GM23338 (cell line): ENCODE measurements at places on chromosomes 13 and 19.

DNA sequence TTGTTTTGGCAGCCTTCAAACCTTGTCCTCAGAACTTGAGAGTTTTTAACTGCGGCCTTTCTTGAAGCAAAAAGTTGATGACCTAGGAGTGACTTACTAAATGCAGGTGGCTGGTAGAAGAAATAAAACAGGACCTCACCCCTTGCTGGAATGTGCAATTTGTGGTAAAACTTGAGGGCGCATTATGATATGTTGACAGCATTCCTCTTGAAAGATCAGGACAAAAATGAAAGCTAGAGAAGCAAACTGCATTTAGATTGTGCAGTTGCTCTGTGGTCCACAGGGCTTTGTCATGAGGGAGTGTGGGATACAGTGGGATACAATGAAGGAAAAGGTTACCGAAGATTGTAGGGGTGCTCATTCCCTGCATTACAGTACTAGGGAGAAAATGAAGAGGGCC lies 504.2 kb downstream of the GPC6 start:
- DNase-seq = no peak

DNA sequence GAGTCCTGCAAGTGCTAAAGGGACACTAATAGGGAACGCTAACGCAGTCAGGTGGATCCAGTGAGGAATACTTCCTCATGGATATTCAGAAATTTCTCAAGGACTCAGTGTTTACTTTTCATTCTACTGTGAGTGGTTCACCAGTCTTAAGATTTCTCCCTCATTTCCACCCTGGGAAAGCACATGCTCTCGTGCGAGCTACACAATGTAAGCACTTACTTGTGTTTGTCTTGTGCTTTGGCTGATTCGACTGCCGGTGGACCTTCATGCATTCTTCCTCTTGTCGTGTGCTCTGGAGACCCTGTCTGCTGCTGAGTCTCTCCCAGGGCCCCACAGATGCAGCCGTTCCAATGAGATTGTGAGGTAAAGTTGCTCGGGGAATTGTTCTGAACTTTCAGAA lies 180.1 kb downstream of the NUFIP1 start:
- no peak for DNase-seq

DNA sequence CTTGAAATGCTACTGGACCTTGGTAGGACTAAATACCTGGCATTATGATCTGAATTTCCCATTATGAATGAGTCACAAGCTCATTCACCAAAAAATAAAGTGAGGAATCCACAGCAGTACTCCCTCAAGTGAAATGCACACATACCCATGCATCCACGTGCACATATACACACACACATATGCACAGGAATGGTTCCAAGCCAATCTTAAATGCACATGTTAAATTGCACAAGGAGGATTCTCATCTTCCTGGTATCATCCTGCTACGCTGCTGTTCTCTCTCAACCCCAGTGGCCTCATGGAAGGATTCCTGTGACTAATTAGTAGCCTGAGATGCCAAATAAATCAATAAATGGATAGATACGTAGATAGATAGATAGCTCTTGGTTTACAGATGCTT lies 132.1 kb upstream of the KLF12 start:
- DNase-seq = no peak

DNA sequence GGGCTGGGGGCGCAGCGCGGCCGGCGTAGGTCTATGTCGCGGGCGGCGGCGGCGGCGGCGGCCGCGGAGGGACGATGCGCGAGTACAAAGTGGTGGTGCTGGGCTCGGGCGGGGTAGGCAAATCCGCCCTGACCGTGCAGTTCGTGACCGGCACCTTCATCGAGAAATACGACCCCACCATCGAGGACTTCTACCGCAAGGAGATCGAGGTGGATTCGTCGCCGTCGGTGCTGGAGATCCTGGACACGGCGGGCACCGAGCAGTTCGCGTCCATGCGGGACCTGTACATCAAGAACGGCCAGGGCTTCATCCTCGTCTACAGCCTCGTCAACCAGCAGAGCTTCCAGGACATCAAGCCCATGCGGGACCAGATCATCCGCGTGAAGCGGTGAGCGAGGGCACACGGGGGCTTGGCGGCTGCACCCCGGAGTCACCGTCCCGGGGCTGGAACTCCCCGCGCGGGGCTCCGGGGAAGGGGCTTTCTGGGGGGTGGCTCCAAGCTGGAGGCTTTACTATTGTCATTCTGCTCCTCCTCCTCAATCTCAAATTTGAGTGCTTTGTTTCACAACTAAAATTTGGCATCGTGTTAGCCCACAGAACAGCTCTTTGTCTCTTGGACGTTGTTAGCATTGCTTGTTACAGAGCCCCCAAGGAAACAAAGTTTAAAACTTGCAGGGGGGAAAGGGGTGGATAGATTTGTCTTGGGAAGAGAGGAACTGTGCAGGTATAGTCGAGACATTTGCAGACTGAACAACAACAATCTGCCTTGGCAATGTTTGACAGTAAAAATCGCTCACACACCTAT lies 630 bp downstream of the RAP2A start:
- peak; percentile 32 for DNase-seq

GRCh38 chr13:34037636-34038540 lies 219.9 kb downstream of the RFC3 start:
- peak; percentile 34 for DNase-seq

DNA sequence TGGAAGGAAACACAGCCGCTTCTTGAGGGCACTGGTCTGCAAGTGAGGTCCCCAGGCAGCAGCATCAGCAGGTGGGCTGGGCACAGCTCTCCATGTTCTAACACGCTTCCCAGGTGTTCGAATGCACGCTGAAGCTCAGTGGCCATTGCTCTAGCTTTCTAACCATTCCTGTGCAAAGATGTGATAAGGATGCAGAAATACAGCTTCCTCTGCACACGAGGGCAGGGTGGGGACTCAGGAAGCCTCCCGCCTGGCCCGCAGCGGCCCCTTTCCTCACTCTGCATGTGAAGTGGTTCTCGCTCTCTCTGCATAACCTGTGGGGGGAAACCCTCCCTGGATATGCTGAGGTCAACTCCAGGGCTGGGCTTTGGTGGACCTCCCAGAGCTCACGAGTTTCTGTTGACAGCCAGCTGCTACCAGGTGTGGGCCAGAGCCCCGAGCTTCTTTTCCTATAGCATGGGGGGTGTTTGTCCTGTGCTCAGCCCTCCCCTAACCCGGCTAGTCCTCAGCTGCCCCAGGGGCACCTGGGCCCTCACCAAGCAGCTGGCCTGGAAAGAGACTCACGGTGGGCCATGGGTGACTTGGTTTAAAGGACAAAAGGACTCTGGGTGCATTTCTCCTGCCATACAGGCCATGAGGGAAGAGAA lies 168.2 kb downstream of the TEX29 start:
- DNase-seq = no peak

- peak; percentile 82 for DNase-seq
Measured at GRCh38 chr13:20136781-20137703, 23.8 kb downstream of the GJA3 start.

DNA sequence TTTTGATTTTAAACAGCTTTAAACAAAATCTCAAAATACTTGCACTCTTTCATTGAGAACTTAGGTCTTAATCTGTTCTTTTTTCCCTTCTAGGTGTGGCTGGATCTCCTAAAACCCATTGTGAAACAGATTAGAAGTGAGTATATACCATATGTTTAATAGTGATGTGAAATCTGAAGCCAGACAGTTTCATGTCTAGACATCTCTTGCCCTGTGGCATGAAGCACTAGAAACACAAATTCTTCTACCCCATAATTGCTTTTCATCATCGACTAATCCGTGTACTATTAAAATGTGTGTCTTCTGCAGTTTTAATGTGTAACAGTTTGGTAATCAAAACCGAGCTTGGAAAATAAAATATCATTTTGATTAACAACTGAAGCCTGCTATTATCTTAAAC lies 188.2 kb upstream of the RNF113B start:
- no peak for DNase-seq

GRCh38 chr19:19224852-19225494 lies 13.2 kb downstream of the NCAN start:
- peak; percentile 96 for DNase-seq

DNA sequence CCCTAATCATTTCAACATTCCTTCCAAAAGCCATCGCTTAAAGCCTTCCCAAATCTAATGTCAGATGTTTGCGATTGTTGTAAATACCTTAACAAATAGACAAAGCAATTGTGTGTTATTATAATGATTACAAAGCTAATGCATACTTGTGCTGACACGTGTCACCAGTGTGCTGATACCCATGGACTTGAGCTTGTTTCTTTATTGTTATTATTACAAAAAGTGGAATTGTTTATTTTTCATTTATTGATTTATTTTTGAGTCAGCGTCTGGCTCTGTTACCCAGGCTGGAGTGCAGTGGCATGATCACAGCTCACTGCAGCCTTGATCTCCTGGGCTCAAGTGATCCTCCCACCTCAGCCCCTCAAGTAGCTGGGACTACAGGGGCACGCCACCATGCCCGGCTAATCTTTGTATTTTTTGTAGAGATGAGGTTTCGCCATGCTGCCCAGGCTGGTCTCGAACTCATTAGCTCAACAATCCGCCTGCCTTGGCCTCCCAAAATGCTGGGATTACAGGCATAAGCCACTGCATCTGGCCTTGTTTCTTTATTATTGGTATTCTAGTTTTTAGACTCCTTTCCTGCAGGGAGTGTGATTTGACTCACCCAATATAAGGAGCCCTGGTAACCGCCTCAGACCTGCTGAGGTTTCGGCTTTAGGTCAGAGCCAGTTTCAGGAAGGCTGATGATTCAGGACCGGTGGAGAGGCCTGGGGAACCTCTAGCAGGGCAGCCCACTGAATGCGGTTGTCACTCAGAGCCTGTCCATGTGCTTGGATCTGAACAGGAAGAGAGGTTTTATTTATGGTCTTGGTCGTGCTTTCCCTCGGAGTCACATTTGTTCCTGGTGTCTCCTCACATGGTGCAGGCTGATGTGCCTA lies 2.1 kb upstream of the FBXO17 start:
- DNase-seq = no peak

- peak; percentile 49 for DNase-seq
Measured at GRCh38 chr13:113292021-113292862, 4.8 kb upstream of the LAMP1 start.

DNA sequence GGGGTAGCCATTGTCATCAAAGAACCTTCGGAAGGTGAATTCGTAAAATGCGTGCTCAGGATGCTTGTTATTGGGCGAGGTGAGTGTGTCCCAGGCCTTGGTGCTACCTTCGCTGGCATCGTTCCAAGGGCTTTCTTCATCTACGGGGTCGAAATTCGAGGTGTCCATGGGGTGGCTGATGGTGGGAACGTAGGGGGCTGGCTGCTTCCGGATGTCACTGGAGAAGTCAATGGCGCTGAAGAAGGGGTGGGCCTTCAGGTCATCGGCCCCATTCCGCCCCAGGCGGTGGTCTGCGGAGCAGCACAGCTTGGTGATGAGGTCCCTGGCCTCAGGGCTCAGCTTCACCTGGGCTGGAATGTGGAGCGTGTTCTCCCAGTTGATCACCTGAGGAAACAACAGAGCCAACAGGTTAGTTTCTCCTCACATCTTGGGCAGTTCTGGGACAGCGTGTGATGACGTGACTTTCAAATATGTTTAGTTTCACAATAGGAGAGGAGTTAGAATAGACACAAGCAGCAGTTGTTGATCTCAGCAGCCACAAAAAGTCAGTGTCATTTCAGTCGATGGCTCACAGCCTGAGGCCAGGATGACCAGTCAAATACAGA lies 72.5 kb upstream of the XPO4 start:
- DNase-seq = no peak

GRCh38 chr13:29922281-29922821 lies 71.9 kb upstream of the UBL3 start:
- DNase-seq = no peak

GRCh38 chr19:10421240-10422045 lies 1.1 kb downstream of the PDE4A start:
- no peak for DNase-seq

GRCh38 chr13:75689686-75690085 lies 53.6 kb downstream of the LMO7 start:
- DNase-seq = no peak

DNA sequence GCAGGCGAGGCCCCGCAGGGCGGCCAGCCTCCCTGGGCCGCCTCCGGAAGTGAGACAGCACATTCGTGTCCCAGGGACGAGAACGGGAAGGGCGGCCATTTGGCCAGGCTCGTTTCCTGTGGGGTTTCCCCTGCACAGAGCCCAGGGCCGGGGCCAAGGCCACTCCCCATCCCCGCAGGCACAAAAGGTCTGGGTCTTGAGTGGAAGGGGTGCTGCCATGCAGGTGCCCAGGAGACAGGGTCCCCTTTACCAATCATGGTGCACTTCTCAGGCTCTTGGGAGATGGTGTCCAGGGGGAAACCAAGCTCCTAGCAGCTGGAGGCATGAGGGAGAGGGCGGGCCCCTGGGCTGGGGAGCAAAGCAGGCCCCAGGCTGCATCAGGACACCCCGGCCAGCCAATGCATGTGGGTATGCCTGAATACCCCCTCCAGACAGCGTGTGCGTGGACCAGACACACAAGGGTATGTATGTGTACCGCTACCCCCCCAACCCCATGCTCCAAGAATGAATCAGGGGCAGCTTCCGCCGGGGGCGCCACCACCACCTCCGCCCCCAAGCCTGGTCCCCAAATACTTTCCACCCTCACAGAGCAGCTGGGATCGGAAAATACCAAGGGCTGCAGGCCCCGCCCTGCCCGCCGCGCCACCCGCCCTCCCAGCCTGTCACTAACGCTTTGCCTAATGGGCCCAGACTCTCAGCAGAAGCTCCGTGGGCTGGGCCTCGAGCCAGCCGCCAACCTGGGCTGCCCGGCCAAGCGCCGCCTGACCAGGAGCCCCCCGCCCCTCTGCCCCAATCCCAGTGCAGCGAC lies 37.6 kb upstream of the NANOS3 start:
- DNase-seq = peak; percentile 78

DNA sequence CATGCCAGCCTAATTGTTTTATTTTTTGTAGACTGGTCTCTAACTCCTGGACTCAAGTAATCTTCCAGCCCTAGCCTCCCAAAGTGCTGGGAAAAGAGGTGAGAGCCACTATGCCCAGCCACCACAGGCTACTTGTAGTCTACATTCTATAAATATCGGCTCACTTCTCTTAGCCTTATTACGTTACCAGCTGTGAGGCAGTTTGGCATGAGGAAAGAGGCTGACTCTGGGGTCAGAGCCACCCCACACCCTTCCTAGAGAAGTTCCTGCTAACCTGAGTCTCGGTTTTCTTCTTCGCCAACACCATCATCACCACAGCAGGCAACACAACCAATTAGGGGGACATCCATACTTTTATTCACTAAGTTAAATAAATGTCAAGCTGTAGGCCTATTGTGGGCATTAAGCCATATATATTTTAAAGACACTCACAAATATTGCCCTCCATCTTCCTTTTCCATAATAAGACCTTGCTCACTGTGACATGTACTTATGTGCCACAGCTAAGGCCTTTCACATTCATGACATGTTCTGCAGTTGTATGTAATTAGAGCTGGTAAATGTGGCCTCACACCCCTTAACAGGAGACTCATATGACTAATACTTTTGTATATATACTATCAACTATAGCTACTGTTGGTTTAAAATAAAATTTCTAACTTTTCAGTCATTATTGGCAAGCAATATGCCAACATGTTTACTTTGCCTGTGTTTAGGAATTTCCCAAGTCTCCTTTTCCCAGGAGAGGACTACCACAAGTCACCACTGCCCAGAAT lies 5.7 kb downstream of the SLC25A30 start:
- DNase-seq = no peak

GRCh38 chr19:49894879-49895565 lies 1.7 kb downstream of the IL4I1 start:
- no peak for DNase-seq

GRCh38 chr19:29836409-29836825 lies 24.6 kb downstream of the CCNE1 start:
- DNase-seq = no peak
